Stimulated activated CD8-positive, alpha-beta memory T cell treated with anti-CD3 and anti-CD28 coated beads, Interleukin-12 subunit alpha, Interleukin-12 subunit beta, amount 100 ng/mL, for 4 hours (primary cell): ENCODE measurements at places on chromosomes 16 and 17.

DNA sequence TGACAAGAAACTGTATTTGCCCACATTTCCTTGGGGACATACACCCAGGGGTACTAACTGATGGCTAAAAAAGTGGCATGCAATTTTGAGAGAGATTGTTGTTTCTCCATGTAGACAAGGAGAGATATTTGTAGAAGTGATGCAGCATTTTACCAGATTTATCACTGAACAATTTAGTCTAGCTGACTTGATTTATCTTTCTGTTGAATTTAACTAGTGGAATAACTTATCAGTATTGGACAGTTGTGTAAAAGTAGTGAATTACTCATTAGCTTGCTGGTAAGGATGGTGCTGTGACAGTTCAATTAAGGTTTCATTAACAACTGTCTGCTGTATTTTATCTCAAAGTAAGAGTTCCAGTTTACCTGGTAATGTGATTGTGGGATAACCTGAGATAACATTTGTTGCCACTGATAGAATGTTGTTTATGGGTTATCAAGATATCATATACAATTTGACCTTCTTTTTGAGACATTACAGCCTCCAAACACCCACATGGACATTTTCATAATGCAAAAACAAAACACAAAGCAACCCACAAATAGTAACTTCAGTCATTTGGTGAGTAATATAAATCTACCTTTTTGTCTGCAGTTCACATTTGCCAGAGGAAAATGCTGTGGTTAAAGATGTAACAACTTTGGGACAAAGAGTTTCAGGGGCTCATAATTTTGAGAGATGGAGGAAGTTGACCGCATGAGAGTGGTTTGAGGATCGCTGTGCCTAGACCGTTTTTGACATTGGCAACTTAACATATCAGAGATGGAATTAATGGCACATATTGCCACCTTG, 3.8 kb downstream of the NLK start:
- no peak for DNase-seq

- DNase-seq: no peak
Observed at GRCh38 chr17:38357486-38358123, 6.0 kb downstream of the SOCS7 start.

DNA sequence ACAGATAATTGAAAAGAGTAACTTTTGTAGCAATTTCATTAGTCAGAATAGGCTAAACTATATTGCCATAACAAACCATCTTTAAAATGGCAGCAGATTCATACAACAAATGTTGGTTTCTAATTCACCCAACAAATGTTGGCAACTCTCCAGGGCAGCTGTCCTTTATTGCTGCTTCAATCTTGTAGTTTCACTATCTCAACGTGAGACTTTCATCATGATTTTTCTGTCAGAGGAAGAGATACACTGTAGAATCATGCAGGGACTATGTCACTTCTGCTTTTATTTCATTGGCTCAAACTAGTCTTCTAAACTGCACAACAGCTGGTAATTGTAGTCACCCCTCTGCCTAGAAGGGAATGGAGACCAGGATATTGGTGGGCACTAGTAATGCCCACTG, 174.2 kb downstream of the TANC2 start:
- DNase-seq: no peak

DNA sequence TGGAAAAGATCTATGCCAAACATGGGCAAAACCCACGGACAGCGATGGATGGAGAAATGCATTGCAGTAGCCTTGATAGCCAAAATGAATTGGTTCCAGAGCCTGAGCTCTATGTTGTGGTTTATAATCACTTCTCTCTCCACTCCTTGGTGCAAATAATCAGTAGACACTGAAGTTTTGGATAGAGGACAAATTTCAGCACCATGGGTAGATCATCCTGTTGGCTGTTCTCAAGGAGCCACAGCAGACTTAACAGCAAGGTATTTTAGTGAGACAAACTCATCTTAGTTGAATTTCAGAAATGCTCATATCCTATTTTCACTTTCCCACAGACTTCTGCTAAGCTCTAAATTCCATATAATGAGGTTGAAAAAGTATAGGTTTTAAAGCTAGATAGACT, 88.3 kb upstream of the CCL1 start:
- DNase-seq: no peak

DNA sequence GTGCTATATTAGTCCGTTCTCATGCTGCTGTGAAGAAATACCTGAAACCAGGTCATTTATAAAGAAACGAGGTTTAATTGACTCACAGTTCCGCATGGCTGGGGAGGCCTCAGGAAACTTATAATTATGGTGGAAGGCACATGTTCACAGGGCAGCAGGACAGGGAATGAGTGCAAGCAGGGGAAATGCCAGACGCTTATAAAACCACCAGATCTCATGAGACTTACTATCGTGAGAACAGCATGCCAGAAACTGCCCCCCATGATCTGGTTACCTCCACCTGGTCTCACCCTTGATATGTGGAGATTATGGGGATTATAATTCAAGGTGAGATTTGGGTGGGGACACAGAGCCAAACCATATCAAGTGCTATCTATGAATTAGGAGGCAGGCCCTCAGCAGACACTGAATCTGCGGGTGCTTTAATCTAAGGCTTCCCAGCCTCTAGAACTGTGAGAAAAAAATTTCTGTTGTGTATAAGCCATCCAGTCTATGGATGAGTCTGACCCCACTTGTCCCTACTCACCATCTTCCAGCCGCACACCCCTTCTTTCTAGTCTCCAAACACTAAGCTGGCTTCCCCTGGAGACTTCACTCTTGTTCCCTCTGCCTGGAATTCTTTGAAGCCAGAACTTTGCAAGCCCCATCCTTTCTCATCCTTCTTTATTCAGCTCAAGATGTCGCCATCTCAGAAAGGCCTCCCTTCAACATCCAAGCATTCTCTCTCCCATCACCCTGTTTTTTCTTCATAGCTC, 772 bp upstream of the NUP93 start:
- DNase-seq: no peak

DNA sequence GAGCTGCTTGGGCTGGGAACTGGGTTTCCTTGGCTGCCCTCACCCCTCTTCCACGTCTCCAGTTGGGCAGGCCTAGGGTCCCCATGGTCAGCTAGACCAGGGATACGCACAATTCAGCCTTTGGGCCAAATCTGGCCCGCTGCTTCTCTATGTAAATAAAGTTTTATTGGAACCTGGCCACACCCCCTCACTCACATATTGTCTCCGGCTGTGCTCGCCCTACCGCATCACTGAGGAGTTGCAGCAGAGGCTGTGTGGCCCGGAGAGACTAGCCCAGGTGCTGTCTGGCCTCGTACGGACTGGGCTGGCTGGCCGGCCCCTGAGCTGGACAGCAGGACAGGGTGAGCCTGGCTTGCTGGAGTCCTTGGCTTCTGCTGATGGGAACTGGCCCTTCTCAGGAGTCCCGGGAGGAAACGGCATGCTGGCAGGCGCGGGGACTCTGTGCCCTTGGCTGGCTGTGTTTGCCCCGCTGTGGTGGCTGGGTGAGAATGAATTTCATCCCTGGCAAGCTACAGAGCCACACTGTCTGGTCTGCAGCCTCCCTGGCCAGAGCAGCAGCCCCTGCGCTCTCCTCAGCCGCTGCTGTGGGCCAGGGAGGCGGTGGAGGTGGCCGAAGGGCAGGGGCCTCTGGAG, 82.0 kb downstream of the ENGASE start:
- DNase-seq: no peak

DNA sequence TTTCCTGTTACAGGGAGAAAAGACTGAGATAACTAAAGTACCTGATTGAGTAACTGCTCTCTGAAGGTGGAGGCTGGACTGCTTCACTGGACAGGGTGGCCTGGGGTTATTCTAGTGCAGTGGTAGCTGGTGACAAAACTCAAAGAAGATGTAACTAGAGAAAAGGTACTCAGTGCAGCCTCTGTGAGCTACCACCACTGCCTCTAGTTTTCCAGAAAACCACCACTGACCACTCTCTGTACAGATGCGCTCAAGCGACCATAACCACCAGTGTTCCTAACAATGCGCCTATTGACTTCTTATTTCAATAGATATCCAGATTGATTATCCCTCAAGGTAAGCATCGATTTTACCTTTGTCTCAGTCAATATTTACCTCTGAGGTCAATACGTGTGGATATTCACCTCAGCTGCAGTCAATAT, 492.2 kb downstream of the WWOX start:
- DNase-seq: no peak

DNA sequence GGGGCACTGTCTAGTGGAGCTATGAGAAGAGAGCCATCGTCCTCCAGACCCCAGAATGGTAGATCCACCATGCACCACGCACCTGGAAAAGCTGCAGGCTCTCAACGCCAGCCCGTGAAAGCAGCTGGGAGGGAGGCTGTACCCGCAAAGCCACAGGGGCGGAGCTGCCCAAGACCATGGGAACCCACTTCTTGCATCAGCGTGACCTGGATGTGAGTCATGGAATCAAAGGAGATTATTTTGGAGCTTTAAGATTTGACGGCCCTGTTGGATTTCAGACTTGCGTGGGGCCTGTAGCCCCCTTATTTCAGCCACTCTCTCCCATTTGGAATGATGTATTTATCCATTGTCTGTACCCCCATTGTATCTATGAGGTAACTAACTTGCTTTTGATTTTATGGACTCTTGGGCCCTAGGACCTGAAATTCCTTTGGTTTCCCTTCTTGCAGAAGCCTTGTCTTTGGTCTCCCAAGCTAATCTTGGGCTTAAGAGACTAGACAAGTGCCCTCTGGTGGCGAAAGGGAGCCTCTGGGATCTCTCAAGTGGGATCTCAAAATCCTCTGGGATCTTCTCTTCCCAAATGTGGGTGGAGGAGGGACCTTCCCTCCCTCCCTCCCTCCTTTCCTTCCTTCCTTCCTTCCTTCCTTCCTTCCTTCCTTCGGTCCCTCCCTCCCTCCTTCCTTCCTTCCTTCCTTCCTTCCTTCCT, 58.2 kb upstream of the HAPSTR1 start:
- no peak for DNase-seq

- no peak for DNase-seq
Observed at GRCh38 chr17:61660746-61661485, 69.9 kb upstream of the NACA2 start.

DNA sequence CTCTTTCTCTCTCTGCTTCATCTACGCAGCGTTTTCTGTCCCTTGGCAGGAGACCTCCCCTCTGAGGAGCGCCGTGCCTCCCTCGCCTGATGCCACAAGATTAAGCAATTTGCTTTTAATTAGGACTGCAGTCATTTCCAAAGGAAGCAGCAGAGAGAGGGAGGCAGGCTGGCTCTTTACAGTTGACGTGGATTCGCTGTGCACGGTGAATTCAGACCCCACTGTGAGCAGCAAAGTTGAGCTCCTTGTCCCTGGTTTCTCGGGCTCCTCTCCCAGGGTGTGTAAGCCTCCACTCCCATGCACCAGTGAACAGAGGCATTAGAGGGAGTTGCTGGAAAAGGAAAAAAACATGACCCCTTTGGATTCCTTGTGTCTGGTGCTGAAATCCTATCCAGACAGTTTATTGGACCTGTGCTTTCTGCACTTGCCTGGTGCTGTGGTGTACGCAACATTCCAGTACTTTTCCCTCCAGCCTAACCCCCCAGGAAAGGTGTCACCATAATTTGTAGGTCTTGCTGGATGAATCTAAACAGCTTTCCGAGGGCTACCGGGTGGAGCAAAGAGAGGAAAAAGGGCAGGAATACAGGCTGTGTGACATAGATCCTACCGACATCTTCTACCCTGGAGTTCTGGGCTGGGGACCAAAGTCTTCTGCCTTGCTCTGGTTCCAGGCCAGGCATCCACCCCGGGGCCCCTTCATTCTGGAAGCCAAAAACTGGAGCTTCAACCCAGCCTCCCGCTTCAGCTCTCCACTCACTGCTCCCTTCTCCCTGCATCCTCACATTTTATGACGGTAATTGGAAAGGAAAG, 171.0 kb downstream of the MAF start:
- no peak for DNase-seq
